Putamen (tissue), 1 donor: ENCODE measurements at places on chromosomes 11 and 22.

- DNase-seq = no peak
These were observed 25.4 kb upstream of the GSTP1 start for GRCh38 chr11:67558084-67558772.

GRCh38 chr22:27750584-27751265 lies 50.8 kb downstream of the MN1 start:
- no peak for DNase-seq

- no peak for DNase-seq
These were observed 7.7 kb downstream of the UBASH3B start for GRCh38 chr11:122663056-122663740.

DNA sequence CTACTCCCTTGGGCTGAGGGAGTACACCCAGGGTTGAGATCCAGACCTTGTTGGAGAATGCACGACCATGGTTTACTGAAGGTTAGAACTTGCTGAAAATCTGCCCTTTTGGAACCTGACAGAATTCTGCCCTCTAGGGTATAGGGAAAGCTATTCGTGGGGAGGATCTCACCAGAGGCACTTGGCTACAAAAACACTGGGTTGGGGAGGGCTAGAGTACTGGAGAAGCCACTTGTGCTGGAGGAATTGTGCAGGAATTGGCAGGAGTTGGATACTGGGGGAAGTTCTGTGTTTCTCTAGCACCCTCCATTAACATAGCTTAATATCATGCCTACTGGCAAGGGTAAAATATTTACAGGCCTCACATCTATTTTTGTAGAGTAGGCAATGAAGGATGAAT lies 55.8 kb downstream of the PPME1 start:
- DNase-seq = no peak

DNA sequence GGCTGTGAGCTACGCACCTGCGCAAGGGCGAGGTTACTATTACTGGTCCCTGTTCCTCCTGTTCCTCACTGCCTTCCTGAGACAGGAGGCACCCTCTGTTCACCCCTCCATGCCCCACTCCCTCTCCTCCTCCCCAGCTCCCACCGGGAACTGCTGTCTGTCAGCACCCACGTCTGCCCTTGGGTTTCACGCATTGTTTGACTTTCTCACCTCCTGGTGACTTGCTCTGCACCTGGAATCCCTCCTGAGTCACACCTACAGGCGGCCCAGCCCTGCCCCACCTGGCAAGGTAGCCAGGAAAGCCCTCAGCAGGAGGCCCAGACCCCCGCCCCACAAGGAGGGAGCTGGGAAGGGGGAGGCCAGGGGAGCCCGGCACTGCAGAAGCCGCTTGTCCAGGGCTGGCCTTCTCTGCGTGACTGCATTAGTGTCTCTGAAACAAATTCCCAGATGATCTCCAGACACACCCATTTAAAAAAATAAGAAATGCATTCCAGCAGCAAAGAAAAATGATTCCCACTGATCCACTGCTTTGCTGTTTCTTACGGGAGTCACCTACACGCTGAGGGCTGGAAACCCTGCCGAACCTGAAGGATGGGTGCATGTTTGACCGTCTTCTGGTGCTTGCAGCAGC lies 86.4 kb downstream of the CELSR1 start:
- peak; percentile 22 for DNase-seq

DNA sequence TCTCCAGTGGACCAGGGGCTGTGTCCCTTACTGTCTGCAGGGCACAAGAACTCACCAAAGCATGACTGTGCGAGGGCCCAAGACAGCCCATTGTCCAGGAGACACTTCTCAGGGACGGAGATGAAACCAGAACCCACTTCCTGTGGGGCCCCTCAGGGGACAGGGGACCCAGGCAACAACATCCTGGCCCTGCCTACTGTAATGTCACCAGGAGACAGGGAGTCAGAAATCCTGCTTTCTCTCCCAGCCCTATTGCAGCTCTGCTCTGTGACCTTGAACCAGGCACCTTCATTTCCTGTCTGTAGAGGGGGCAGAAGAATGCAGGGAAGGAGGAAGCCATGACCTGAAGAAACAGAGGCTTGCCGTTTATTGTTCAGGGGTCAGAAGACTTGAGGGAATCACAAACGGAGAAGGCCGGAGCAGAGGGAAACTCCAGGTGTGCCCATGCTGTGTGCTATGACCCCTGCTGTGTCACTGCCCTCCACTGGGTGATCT lies 98.0 kb downstream of the NAT10 start:
- DNase-seq = no peak
